ENCODE measurements at places on chromosomes 6 and 20.

- DNase-seq, result no peak
These were observed 62.9 kb upstream of the ARG1 start for GRCh38 chr6:131510094-131510493.

- DNase-seq, result no peak
These were observed 65.3 kb downstream of the RAMACL start for GRCh38 chr6:166520905-166521834.

DNA sequence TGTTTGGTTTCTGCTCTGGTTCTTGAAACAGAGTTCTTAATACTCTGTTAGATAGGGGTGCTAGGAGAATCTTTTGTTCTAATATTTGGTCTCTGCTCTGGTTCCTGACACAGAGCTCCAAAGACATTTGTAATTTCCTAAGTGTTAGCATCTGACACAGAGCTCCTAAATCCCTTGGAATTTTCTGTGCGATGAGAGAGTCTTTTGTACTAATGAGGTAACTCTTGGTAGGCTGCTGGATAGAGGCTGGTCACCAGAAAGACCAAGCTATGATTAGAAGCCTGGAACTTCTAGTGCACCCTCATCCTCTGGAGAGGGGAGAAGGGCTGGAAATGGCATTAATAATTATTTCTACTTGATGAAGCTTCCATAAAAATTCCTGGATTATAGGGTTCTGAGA lies 7.7 kb upstream of the CD109 start:
- DNase-seq, result no peak

GRCh38 chr6:91281901-91282300 lies 695.0 kb upstream of the MAP3K7 start:
- DNase-seq, result no peak

DNA sequence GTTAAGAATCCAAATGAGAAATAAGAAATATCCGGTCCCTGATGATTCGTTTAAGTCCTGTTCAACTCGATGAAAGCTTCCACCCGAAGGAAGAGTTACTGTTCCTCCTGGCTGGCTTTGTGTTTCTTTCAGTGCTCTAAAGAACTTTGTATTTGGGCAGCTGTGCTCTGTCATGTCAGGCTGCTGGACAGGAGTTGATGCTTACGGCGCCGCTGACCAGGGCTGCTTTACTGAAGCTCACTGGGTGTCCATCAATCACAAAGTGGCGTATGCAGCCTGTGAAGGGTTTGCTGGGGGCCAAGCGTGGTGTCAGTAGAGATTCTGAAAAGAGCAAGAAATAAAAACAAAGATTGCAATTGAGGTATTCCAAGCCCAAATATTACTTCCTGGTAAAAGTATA lies 21.9 kb downstream of the FAM229B start:
- no peak for DNase-seq

DNA sequence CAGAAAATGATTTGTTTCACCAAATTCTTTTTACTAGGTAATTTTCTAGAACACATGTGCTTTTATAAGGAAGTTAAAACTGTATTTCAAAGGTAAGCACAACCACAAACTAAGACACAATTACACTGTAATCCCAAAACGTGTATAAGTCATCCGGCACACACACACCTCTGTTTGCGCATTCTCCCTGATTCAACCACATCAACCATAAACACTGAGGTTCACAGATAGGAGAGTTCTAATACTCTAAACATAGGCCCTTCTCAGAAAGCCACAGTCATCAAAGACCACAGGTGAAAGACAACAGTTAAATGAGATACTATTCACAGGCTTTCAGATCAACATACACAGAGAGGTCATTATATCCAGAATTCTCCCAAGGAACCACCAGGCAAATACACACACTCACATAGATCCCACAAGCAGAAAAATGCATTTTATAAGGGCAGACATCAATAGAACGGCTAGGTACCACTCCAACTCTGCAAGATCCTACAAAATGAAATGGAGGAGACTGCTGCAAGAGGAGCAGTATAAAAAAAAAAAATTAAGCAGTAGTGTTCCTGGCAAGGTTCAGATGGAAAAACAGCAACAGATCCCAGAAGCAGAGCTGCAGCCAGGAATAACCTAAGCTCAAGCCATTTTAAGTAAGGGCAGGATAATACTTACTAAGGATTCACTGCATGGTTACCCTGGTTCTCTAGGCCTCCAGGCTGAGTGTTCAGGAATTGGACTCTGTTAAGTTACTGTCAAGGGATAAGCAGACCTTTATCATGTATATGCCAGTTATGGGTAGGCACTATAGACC lies 6.6 kb upstream of the FBXO9 start:
- no peak for DNase-seq

DNA sequence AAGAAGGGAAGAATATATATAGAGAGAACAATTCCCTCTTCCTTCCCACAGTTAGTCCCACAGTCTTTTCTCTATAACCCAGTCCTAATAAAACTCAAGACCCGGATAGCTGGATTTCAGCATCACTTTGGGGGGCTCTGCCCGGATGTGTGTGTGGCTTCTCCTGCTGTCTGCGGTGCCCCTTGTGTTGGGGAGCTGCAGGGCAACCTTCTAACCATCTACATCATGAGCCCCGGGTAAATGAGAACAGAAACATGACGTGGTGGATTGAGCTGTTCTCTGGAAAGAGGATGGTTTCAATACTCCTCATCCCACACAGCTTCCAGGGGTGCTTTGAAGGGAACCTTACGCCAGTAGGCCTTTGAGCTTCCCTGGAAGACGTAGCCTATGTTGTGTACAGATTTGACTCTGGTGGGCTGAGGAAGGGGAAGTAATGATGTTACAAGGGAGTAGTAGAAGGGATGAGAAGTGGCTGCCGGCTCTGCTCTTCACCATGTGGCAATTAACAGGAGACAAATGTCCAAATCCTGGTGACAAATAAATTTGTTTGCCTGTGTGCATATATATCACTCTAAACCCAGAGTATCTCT lies 13.5 kb upstream of the PRDM1 start:
- DNase-seq, result no peak

- peak; percentile 81 for DNase-seq
These were observed 174.4 kb upstream of the RIN2 start for GRCh38 chr20:19583532-19584175.

DNA sequence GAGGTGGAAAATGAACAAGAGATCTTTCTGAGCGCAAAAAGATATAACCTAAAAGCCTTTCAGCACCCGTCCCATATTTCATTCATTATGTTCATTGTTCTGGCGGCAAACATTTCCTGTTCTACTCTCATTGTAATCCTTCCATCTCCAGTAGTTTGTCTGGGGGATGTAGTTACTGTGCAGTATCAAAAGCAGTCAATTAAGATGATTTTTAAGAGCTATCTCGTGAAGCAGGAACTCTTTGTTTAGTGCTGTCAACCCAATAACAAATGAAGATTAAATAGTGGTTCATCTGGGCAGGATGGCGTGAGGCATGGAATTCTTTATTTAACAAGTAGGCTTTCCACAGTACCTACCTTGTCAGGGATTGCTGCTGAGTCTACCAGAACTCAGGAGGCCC lies 876.7 kb downstream of the HACE1 start:
- DNase-seq, result no peak

DNA sequence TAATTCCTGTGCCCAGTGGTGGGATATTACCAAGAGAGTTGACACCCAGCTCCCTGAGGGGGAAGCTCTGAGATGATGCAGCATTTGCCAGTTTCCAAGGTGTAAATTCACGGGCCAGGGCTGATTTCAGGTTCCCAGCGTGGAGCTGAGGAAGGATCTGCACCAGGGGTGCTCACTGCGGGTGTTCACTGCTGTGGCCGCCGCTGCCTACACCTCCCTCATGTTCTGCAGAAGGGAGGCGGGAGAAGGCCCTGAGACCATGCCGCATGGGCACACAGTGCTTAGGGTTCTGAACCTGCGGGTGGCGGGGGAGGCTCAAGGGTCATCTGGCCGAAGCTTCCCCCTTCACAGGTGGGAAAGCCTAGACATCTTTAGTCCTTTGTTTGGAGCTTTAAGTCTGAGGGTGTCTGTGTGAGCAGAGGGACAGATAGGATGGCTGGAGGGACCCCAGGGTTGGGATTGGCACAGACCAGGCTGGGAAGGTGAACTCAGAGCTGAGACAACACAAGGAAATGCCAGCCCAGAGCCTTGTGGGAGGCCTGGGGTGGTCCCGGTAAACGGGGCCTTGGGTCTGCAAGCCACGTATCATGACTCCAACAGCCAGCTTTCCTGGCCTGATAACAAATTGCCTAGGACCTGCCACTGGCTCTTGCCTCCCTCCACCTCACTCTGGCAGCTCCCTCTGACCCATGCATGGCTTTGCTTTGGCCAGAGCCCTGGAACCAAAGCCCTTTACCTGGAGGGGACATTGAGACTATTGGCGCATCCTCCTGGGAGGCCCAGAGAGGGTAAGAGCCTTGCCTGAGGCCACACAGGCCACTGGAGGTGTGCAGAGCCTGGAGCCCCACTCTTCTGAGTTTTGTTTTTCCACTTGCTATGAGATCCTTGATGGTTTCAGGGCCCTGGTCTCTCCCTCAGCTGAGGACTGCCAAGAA lies 40.4 kb downstream of the SYNJ2 start:
- DNase-seq, result no peak

GRCh38 chr20:38812709-38813573 lies 7.4 kb downstream of the PPP1R16B start:
- DNase-seq, result no peak

All from AG08395 (cell line).